ENCODE measurements at places on chromosomes 7 and 10.
A peak's percentile ranks its signal among the peaks of the same experiment; 100 is the strongest.

GRCh38 chr7:105707381-105707780 is 126.1 kb upstream of the EFCAB10 start:
- no peak for DNase-seq

- DNase-seq = no peak
Observed at GRCh38 chr10:44908066-44908749, 2.9 kb upstream of the TMEM72 start.

- DNase-seq = no peak
Observed at GRCh38 chr7:36742911-36743775, 18.8 kb upstream of the AOAH start.

- DNase-seq = no peak
Observed at GRCh38 chr7:13091974-13092707, 404.7 kb downstream of the ARL4A start.

DNA sequence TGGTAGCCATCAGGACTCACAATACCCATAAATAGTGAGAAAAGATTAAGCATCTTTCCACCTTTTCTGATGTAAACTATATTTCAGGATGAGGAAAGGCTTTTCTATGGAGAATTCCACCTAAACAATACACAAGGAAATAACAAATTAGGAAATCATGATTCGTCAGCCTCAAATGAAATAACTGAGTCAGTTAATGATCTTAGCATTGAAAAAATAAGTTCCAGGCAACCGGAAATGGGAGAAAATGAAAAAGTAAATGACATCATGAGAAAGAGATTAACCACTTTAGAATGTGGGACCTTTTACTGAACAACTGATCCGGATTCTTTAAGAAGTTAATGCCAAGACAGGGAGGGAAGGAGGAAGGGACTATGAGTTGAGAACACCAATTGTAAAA is 742.3 kb downstream of the TNS3 start:
- no peak for DNase-seq

GRCh38 chr10:123997486-123998196 is 95.8 kb downstream of the CHST15 start:
- DNase-seq = no peak

DNA sequence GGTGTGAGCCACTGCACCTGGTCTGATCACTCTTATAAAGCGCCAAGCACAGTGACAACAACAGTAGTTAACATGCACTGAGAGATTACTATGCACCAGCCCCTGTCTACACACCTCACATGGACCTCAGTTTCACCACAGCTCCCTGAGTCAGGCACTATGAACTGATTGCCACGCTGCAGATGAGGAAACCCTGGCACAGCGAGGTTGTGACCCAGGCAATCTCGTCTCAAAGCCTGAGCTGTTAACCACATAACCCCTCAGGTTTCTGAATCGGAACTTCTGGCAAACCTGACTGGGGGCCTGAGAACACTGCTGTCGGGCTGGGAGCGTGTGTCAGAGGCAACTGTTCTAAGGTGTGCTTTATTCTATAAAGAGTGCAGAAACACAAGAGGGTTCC is 150.8 kb downstream of the RNF216 start:
- DNase-seq = no peak

DNA sequence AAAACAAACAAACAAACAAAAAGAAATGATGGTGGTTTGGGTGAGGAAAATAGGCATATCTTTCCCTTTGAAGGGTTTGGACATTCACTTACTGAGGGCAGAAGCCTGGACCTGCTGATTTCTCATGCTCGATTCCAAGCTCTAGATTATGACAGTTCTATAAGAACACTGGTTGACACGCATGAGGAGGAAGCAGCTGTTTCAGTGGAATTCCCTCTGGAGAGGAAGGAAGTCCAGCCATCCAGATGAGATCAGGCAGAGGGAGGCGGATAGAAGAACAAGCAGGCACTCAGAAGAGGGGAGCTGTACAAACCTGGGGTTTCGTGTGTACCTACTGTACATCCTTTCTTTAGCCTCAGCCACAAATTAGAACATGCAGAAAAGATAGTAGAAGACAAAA is 691.9 kb downstream of the INHBA start:
- DNase-seq = peak; percentile 63

GRCh38 chr7:125934955-125935354 is 1005.3 kb upstream of the POT1 start:
- DNase-seq = no peak

GRCh38 chr7:137853053-137853452 is 6.3 kb upstream of the DGKI start:
- DNase-seq = no peak

DNA sequence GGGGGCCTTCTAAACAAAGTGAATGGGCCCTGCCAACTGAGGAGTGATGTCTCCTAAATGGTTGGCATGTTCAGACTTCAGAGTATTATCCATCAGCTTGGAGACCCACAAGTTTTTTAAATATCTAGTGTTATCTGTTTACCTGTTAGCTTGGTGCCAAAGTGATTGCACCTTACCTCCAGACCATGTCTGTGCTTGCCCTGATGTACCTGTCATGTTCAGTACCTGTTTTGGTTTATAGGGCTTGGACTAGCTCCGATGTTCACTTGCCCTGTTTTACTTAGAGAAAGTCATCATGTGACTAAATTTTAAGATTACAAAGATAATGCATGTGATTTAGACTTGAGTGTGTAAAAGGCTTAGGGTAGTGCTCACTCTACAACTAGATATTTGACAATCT is 67.7 kb downstream of the CNNM2 start:
- no peak for DNase-seq

DNA sequence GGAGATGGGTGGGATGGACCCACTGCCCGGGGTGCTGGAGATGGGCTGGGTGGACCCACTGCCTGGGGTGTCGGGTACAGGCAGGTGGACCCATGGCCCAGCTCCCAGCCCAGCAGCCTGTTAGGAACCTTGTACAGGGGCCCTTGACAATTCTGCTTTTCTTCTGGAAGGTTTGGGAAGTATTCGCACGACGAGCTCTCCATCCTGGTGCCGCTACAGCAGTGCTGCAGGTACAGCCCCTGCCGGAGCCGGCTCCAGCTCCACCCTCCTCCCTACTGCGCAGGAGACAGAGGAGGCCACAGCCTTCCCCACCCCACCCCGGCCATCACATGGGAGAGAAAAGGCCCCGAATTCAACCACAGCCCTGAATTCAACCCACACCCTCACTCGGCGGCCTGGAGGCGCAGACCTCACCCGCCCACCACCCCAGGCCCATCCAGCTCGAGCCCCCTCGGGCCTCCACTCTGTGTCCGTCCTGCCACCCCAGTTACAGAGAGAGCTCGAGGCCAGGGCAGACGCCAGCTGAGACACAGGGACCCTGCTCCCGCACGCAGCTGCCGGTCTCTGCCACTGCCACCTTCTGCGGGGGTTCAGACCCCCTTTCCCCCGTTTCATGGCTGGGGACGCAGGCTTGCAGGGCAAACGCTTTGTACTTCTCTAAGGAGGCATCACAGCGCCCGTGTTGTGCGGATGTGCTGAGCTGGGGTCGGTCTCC is 31.3 kb upstream of the FOXL3 start:
- no peak for DNase-seq

GRCh38 chr10:24952707-24953645 is 570 bp upstream of the PRTFDC1 start:
- DNase-seq = peak; percentile 71

GRCh38 chr7:44382459-44383265 is 57.3 kb upstream of the CAMK2B start:
- no peak for DNase-seq

DNA sequence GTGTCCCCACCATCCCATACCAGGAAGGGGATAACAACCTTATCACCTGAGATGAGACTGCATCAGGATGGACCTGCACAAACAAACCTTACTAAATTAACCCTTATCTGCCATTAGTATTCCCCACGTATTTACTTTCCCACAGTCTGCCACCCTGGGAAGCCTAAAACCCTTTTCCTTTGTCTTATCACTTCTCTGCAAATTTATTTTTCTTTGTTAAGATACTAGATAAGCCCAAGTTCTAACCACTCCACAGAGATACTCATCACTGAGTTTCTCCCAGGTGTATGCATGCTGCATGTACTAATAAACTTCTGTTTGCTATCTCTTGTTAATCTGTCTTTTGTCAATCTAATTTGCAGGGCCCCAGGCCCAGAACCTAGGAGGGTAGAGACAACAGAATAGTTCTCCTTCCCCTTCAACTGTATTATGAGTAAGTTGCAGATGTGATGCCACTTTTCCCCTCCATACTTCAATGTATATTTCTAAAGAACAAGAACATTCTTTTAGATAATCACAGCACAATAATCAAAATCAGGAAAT is 66.0 kb downstream of the ELMO1 start:
- no peak for DNase-seq

DNA sequence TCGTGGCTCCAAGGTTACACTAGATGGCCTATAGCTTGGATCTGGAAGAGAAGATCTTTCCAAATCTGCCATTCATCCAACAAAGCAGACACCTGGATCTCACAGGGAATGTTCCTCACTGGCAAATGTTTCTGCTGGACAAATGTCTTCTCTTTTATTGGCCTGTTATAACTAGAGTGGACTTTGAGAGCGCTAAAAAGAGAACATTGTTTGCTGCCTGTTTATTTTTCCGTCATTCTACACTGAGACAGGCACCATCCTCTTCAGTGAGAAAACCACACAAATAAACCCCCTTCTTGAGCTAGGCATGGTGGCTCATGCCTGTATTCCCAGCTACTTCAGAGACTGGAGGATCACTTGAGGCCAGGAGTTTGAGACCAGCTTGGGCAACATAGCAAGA is 206.9 kb downstream of the CREB5 start:
- DNase-seq = no peak

DNA sequence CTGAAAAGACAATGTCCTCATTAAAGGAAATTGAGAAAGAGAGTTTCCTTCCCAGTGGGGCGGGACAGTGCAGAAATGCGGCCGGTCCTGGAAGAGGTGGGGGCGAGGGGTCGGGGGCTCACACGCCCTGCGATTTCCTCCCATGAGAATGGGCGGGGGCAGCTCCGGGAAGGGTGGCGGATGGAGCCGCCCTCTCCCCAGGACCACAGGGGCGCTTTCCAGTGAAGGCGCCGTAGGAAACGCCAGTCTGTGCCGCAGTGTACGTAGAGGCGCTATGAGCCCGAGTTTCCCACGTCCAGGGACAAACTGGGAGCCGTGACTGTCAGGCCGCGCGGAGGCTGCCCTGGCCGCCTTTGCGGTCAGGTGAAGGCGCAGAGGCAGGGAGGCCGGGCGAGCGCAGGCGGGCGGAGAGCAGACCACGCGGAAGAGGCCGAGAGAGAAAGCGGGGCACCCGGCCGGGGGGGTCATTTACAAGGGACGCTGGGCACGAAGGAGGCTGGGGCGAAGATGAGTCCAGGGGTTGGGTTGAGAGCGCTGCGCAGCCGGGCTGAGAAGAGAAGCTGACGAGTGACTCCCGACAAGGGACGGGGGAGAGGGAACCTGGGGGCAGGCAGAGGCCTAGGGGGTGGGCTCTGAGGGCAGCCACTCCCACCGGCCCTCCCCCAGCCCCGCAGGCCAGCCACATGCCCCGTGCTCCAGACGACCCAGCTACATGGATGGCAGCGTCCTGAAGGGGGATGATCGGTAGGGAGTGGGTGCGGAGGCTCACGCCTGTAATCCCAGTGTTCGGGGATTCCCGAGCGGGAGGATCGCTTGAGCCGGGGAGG is 45.0 kb downstream of the ALOX5 start:
- DNase-seq = peak; percentile 42

GRCh38 chr7:22087861-22088260 is 142.2 kb upstream of the CDCA7L start:
- no peak for DNase-seq

DNA sequence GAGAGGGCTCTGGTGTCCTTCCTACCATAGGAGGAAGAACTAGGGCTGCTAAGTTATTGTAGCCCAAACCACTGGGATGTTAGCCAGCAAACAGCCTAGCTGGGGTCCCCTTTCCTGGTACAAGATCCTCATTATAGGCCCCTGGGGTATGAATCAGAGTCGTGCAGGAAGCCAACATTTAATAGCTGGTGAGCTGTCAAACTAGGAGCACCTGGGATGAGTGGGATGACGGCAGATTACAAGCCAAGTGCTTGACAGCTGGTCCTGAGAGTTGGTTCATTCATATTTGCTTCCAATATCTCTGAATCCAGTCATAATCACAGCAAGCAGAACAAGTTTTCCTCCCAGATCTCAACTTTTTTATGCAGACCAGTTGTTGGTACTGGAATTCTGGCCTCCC is 25.1 kb upstream of the DNAJB12 start:
- no peak for DNase-seq

DNA sequence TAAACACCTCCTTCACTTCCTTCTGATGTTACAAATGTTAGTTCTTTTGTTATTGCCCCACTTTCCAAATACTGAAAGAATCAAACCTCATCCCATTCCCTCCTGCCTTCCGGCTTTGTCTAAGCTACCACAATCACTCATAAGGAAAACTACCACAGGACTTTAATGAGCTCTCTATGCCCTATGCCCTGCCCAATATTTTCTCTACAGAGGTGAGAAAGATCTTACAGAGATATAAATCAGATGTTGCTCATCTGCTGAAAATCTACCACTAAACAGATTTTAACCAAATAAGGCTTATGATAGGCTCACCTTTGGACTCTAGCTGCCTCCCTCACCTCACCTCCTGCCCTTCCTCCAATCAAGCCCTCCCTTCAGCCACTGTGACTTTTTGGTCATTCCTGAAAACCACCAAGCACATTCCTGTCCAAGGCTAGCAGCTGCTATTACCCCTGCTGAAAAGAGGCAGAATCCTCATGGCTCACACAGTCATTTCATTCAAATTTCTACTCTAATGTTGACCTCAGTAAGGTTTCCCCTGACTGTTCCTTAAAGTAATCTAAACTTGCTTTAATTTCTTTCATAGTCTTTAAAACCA is 7.7 kb downstream of the ZNF33B start:
- DNase-seq = no peak

GRCh38 chr10:94097656-94098055 is 103.9 kb downstream of the PLCE1 start:
- no peak for DNase-seq

- DNase-seq = no peak
Observed at GRCh38 chr10:11170993-11171851, 153.6 kb downstream of the CELF2 start.

- no peak for DNase-seq
Observed at GRCh38 chr10:98510412-98510995, 63.8 kb upstream of the HPS1 start.

- DNase-seq = no peak
Observed at GRCh38 chr7:24724451-24725190, 32.6 kb downstream of the GSDME start.

DNA sequence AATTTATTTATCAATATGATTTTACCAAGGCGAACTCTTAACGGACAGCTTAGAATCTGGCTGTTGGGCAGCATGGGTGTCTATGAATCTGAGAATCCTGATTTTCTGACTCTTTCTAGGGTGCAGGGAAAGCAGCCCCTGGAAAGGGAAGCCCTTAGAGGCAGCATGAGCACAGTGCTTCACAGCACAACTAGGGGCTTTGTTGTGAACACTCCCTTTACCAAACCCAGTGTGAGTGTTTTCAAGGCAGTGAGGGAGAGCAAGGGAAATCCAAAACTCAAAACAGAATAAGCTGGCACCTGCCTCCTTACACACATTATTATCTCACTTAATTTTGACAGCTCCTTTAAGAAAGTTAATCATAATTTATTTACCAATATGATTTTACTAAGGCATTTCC is 116.3 kb upstream of the CSTF2T start:
- DNase-seq = no peak

GRCh38 chr7:157874870-157875229 is 538.0 kb downstream of the DNAJB6 start:
- no peak for DNase-seq

- no peak for DNase-seq
Observed at GRCh38 chr10:42970451-42971250, 106.2 kb upstream of the RET start.

Data from skin of body (tissue), 3 donors.